A549 treated with ZK216348 at 1 μM for 4 hours (cell line): ENCODE measurements at places on chromosomes 16 and 17. TPM values are rescaled to one million over a fixed set of nuclear protein-coding genes. Genes with fewer than 3 reads are reported as not detected.

The SEZ6L2 gene
- total RNA-seq = 11.0 to 24.3 TPM (median 19.9 TPM) in 5 replicates

The C16orf96 gene
- 0.04 to 0.06 TPM in 2 of 5 replicates, not detected in the others for total RNA-seq

The PYY gene
- total RNA-seq = not detected in 5 replicates

The KCNJ12 gene
- 0.67 to 1.5 TPM (median 1.4 TPM) in 5 replicates for total RNA-seq

The PRPSAP2 gene
- 34.7 to 45.4 TPM (median 41.3 TPM) in 5 replicates for total RNA-seq

The ZG16 gene
- total RNA-seq = not detected in 5 replicates
